ENCODE measurements at places on chromosomes 3 and 15. TPM values are rescaled to one million over a fixed set of nuclear protein-coding genes. Genes with fewer than 3 reads are reported as not detected.

Gene ANXA2
- total RNA-seq = 1,250 TPM

Gene PRSS50
- not detected for total RNA-seq

Gene PPP1R14D
- total RNA-seq = not detected

- no peaks in the 10 kb centered on the region for H3K36me3 ChIP-seq
- peaks cover 6% of the 10 kb centered on the region for H3K4me1 ChIP-seq
- DNase-seq = peak; percentile 69
- H3K4me3 ChIP-seq = no peak overlapping the region
Measured at GRCh38 chr3:165466856-165467255, 270.7 kb upstream of the SLITRK3 start.

DNA sequence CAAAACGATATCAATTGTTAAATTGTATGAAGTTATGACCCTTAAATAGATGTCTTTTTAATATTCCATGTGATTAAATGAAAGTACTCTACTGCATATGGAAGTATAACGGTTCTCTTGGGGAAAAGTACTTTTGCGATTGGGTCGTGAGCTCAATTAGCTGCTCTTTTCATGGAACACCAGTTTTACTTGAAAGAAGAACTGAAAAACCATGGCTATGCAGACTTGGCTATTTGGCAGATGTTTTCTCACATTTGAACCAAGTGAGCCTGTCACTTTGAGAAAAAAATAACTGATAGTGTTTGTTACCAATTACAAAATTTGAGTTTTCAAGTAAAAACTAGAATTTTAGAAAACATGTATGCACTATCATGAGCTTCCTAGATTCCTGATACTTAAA, 5.9 kb upstream of the INAFM2 start:
- no peaks in the 10 kb centered on the region for H3K36me3 ChIP-seq
- DNase-seq = no peak
- no peak overlapping the region for H3K27ac ChIP-seq
- no peak overlapping the region for H3K4me3 ChIP-seq
- H3K4me1 ChIP-seq = peaks cover 4% of the 10 kb centered on the region

- H3K4me3 ChIP-seq = no peak overlapping the region
- no peak for DNase-seq
- no peak overlapping the region for H3K27ac ChIP-seq
- H3K36me3 ChIP-seq = no peaks in the 10 kb centered on the region
- peaks cover 23% of the 10 kb centered on the region for H3K4me1 ChIP-seq
- H3K27me3 ChIP-seq = no peaks in the 10 kb centered on the region
Measured at GRCh38 chr3:16186086-16186485, 11.6 kb downstream of the GALNT15 start.
